ENCODE measurements at places on chromosomes 7 and 10. TPM values are rescaled to one million over a fixed set of nuclear protein-coding genes. Genes with fewer than 3 reads are reported as not detected.

Gene NODAL
- polyA plus RNA-seq = not detected

Gene ELN
- polyA plus RNA-seq = 37.9 TPM

Gene POLR2J2
- polyA plus RNA-seq = 5.1 TPM

Gene SAP25
- polyA plus RNA-seq = 0.65 TPM

Gene DNAH11
- 0.22 TPM for polyA plus RNA-seq

Gene SLC25A13
- 13.8 TPM for polyA plus RNA-seq

Gene CYP17A1
- polyA plus RNA-seq = not detected

Gene RBM20
- 29.9 TPM for polyA plus RNA-seq

Gene CYP26C1
- polyA plus RNA-seq = not detected

Gene HPS1
- polyA plus RNA-seq = 51.2 TPM

Gene DIP2C
- 18.4 TPM for polyA plus RNA-seq

Gene GPC2
- polyA plus RNA-seq = 0.50 TPM

Gene AMZ1
- 0.04 TPM for polyA plus RNA-seq

Gene SFRP5
- polyA plus RNA-seq = 1.00 TPM

Gene BAIAP2L1
- 2.3 TPM for polyA plus RNA-seq

Gene PNLIP
- 0.07 TPM for polyA plus RNA-seq

Gene NPC1L1
- 0.03 TPM for polyA plus RNA-seq

Gene ATAD1
- polyA plus RNA-seq = 17.5 TPM

Gene PAX4
- not detected for polyA plus RNA-seq

Gene CDK14
- 13.9 TPM for polyA plus RNA-seq

Gene SPAM1
- polyA plus RNA-seq = not detected

Gene DOCK1
- polyA plus RNA-seq = 13.8 TPM

Gene PRSS37
- polyA plus RNA-seq = not detected

Gene CTAGE4
- polyA plus RNA-seq = 0.03 TPM

Gene FXYD4
- polyA plus RNA-seq = 0.14 TPM

Gene ARHGAP22
- 1.5 TPM for polyA plus RNA-seq

Gene CCDC136
- 9.0 TPM for polyA plus RNA-seq

Gene HMX2
- not detected for polyA plus RNA-seq

Gene OR2A12
- not detected for polyA plus RNA-seq

Gene EIF4EBP2
- 20.6 TPM for polyA plus RNA-seq

Gene BCAP29
- 42.5 TPM for polyA plus RNA-seq

Gene SKIDA1
- 0.61 TPM for polyA plus RNA-seq

Gene PRLHR
- not detected for polyA plus RNA-seq

Gene SFR1
- polyA plus RNA-seq = 6.7 TPM

Gene PKD2L1
- not detected for polyA plus RNA-seq

Gene LRRD1
- not detected for polyA plus RNA-seq

Gene ANKRD30A
- not detected for polyA plus RNA-seq

Gene MSS51
- 0.90 TPM for polyA plus RNA-seq

Gene GPR85
- polyA plus RNA-seq = 1.2 TPM

Gene PLCE1
- 2.3 TPM for polyA plus RNA-seq

Gene HKDC1
- polyA plus RNA-seq = not detected

Gene IFIT5
- polyA plus RNA-seq = 5.4 TPM

Gene OR2A1
- polyA plus RNA-seq = 0.04 TPM

Gene PILRA
- polyA plus RNA-seq = 2.5 TPM

Gene FAM20C
- polyA plus RNA-seq = 11.1 TPM

Gene TACC2
- polyA plus RNA-seq = 96.7 TPM

Gene SLC16A9
- 0.34 TPM for polyA plus RNA-seq

Gene BEND7
- polyA plus RNA-seq = 5.5 TPM

Gene TMEM196
- polyA plus RNA-seq = not detected

Gene PRR15
- 0.29 TPM for polyA plus RNA-seq

Gene TMEM106B
- 11.5 TPM for polyA plus RNA-seq

Gene GTF2IRD1
- 27.0 TPM for polyA plus RNA-seq

Gene PTEN
- polyA plus RNA-seq = 20.1 TPM

Gene NEURL1
- 0.07 TPM for polyA plus RNA-seq

Gene AVPI1
- polyA plus RNA-seq = 6.6 TPM

Gene ADAM8
- 1.2 TPM for polyA plus RNA-seq

Gene KAT6B
- polyA plus RNA-seq = 10.4 TPM

Gene LCOR
- 4.3 TPM for polyA plus RNA-seq

Gene SPOCK2
- polyA plus RNA-seq = 16.6 TPM
